ENCODE measurements at places on chromosomes 1 and 21. TPM values are rescaled to one million over a fixed set of nuclear protein-coding genes. Genes with fewer than 3 reads are reported as not detected.

DNA sequence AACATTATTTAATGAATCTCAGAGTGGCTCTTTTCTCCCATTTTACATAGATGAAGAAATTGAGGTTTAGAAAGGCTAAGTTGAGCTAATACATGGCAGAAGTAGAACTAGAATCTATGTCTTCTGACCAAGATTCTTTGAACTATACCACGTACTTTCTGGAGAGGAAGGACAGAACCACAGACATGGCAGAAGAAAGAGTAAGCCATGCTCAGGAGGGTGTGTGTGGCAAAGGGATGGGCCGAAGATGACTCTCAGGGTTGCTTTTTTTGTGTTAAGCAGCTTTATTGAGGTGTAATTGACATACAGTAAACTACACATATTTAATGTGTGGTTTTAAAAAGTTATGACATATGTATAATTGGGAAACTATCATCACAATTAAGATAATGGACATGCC lies 69.5 kb downstream of the PEX14 start:
- no peak overlapping the region for H3K4me3 ChIP-seq
- H3K4me1 ChIP-seq = peaks cover 20% of the 10 kb centered on the region

DNA sequence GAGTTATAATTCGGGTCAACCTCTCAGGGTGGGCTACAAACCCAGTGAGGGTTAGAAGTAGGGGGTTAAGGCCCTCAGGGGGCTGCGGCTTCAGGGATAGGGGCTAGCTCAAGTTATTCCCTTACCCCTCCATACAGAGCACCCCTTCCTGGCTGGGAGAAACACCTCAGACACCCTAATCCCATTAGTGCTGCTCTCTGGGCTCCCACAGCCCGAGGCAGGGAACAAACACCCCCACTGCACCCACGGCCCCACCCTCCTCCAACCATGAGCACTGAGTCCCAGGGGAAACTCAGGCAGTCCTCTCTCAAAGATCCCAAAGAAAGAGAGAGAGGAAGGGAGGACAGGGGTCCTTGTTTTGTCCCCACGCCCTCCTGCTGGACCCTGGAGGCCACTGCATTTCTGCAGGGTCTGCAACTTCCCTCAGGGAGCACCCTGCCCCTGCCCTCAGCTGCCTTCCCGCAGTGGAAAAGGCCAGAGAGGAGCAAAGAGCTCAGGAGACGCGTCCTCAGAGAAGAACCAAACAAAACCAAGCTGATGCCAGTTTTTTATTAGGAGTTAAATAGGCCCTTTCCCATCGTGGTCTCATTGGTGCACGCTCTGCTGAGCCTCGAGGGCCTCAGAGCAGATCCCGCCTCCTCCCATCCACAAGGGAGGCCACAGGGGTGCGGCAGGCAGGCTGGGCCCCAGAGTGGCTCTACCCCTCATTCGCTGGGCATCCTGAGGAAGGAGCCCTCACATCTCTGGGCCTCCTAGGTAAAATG lies 1.4 kb upstream of the S100A4 start:
- no peak overlapping the region for H3K4me3 ChIP-seq
- no peaks in the 10 kb centered on the region for H3K36me3 ChIP-seq
- H3K4me1 ChIP-seq = peaks cover 17% of the 10 kb centered on the region

DNA sequence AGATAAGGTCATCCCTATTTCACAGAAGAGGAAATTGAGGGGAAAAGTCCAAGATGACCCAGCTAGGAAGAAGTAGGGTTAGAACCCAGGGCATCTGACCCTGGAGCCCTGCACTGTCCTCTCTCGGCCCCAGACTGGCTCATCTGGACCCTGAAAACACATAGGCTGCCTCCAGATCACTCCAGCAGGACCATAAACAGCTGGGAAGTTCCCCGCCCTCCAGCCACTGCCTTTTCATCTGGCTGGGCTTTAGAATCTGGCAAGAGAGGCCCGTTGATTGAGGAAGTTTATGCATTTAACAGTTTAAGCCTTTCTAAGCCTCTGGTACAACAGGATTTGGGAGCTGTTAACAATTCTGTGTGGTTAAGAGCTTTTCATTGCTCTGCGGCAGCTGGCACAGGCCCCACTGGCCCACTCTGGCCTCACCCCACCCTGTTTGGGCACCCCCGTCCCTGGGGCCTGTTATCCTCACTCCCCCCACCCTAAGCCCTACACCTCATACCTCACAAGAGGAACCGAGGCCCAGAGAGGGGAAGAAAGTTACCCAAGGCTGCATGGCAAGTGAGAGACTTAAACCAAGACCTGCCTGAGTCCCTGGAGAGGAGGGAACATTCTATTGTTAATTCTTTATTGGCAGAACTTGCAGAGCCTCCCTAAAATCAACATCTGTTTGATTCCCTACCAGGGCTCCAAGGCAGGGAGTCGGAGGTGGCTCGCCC lies 84.2 kb downstream of the EPHB2 start:
- peaks cover 8% of the 10 kb centered on the region for H3K27me3 ChIP-seq
- H3K36me3 ChIP-seq = no peaks in the 10 kb centered on the region
- no peak for DNase-seq
- no peak overlapping the region for H3K4me3 ChIP-seq
- H3K27ac ChIP-seq = no peak overlapping the region

- peaks cover 2% of the 10 kb centered on the region for H3K27me3 ChIP-seq
- H3K4me3 ChIP-seq = no peak overlapping the region
- no peak for DNase-seq
- no peaks in the 10 kb centered on the region for H3K4me1 ChIP-seq
- no peak overlapping the region for H3K27ac ChIP-seq
These were observed 99.4 kb upstream of the TLR5 start for GRCh38 chr1:223242382-223242955.

DNA sequence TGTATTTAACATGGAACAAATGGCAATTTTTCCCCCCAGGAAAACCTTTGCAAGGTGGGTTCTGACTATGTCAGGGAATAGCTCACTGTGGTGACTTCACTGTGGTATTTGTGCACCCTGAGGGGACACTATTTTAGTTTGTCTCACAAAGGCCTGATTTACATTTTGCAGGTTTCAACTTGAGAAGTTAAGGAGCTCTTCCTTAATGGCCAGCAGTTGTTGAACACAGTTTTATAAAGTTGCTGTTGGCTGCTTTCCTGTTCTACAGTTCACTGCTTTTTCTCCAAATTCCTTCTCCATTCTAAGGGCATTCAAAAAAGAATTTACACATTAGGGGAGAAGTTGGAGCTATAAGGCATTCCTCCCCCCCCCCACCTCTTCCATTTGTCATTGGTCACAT lies 4.6 kb downstream of the LAMC1 start:
- peaks cover 8% of the 10 kb centered on the region for H3K27me3 ChIP-seq
- peaks cover 25% of the 10 kb centered on the region for H3K4me1 ChIP-seq
- H3K36me3 ChIP-seq = no peaks in the 10 kb centered on the region
- H3K27ac ChIP-seq = no peak overlapping the region
- no peak overlapping the region for H3K4me3 ChIP-seq

The TMEM200B gene
- total RNA-seq = 5.8 TPM

DNA sequence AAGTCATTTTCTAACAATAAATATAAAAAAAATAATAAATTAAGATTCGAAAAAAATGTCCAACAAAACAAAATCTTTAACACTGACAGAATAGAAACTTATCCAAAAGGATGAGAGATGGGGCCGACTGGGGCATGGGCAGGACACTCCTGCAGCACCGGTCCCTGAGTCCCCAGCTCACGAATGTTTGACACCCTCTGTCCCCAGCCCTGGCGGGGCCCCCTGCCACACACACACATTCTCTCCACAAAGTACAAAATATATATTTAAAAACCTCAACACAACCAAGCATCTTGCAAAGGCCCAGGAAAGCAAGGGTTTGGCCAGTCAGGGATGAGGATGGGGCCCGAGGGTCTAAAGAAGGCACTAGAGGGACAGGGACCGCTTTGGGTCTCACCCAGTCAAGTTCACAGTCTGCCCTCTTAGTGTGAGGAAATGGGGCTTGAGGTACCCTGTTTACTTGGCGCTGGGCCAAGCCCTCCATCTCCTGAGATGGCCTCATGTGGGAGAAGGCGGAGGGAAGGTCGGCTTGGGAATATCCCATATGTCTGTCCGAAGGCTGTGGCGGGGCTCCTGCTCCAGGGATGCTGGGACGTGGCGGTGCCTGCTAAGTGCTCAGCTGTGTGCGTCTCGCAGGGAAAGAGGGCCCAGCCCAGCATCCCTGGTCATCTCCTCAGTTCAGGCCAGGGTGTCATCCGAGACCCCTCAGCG lies 31.3 kb downstream of the EPHA2 start:
- H3K4me3 ChIP-seq = no peak overlapping the region
- no peak for DNase-seq

The SYT2 gene
- total RNA-seq = 2.6 TPM

DNA sequence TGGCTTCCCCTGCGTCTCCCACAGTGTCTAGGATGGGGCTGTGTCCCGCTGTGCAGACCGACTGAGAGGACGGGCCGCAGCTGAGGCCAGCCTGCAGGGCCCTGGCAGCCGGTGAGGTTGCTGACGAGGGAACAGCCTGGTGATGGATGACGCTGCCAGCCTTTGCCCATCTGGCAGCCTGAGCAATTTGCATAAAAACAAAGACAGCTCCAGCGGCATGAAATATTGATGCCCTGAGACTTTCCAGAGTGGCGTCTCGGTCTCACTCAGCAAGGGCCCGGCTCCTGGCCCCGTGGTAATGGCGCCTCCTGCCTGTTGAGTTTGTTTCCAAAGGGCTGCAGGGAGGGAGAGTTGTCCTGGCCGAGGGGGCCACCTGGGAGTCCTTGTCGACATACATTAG lies 19.1 kb upstream of the KCNA10 start:
- peaks cover 30% of the 10 kb centered on the region for H3K4me1 ChIP-seq
- H3K4me3 ChIP-seq = peak overlapping the region; percentile 38
- H3K27me3 ChIP-seq = peaks cover 13% of the 10 kb centered on the region
- peak; percentile 77 for DNase-seq
- peak overlapping the region; percentile 96 for H3K27ac ChIP-seq

DNA sequence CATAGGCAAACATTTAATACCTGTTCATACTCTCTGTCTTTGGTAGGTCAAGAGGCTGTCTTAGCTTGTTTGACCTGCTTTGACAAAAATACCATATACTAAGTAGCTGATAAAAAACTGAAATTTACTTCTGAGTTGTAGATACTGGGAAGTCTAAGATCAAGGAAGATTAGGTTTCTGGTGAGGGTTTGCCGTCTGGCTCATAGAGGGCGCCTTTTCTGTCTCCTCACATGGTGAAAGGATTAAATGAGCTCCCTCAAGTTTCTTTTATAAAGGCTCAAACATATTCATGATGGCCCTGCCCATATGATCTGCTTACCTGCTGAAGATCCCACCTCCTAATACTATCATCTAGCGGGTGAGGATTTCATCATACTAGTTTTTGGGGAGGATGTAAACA lies 1076.1 kb upstream of the NCAM2 start:
- no peak overlapping the region for H3K4me3 ChIP-seq
- no peaks in the 10 kb centered on the region for H3K4me1 ChIP-seq
- H3K27me3 ChIP-seq = no peaks in the 10 kb centered on the region
- no peaks in the 10 kb centered on the region for H3K36me3 ChIP-seq

The C1QC gene
- not detected for total RNA-seq

DNA sequence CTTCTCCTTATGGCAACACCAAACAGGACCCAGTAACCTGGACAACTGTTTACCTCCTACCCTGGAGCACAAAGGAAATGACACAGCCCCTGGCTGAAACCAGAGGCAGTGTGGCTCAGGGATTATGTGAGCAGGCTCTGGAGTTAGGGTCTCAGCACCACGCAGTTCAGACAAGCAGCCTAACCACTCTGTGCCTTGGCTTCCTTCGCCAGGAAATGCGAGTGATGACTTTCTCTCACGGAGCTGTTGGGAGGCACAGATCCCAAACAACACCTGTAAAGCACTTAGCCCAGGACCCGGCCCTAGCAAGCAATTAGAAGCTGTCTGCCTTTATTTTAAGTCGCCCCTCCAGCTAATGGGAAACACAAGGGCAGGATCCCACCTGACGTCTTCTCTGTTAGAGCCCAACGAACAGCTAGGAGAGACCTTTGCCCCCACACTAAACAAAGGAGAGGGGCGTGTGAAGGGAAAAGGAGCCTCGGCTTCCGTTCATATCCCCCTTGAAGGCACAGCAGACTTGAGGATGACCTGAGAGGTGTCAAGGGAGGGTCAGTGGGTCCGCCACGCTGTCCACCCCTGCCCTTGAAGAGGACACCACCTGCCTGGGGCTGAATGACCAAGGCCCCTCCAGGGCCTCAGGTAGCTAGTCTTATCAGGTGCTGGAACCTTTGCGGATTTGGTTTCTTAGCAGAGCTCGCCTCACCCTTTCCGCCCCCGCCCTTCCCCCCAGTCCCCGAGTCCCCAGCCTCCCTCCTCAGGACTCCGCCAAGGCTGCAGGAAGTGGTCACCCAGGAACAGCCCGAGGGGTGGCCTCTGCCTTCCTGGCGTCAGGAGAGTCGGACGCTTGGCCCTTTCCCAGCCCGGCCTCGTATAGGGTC lies 860 bp downstream of the TMEM63A start:
- no peak for DNase-seq
- peaks cover 7% of the 10 kb centered on the region for H3K4me1 ChIP-seq
- H3K27me3 ChIP-seq = peaks cover 10% of the 10 kb centered on the region
- H3K36me3 ChIP-seq = no peaks in the 10 kb centered on the region
- no peak overlapping the region for H3K27ac ChIP-seq

GRCh38 chr1:116273042-116273783 lies 99.8 kb upstream of the ATP1A1 start:
- peak overlapping the region; percentile 44 for H3K27ac ChIP-seq
- no peak overlapping the region for H3K4me3 ChIP-seq
- H3K27me3 ChIP-seq = peaks cover 3% of the 10 kb centered on the region
- H3K4me1 ChIP-seq = peaks cover 7% of the 10 kb centered on the region
- peak; percentile 49 for DNase-seq

DNA sequence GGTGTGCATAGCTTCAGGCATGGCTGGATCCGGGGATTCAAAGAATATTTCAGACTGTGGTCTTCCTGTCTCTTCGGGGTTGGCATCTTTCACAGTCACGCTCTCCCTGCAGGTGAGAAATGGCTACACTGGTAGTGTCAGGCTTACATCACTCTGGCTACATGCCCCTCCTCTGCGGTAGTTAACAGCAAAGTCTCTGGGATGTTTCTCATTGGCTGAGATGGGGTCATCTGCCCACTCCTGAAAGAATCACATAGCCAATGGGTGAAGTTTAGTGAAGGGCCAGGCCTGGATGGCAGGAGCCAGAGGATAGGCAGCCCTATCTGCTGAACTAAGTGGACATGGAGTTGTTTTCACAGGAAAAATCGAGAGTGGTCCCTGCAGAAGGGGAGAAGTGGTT lies 356.5 kb downstream of the MATN1 start:
- H3K27me3 ChIP-seq = peaks cover 7% of the 10 kb centered on the region
- H3K4me3 ChIP-seq = no peak overlapping the region
- H3K27ac ChIP-seq = no peak overlapping the region
- H3K36me3 ChIP-seq = no peaks in the 10 kb centered on the region
- H3K4me1 ChIP-seq = peaks cover 9% of the 10 kb centered on the region
